ENCODE measurements at places on chromosomes 6 and 20.
A peak's percentile ranks its signal among the peaks of the same experiment; 100 is the strongest.

DNA sequence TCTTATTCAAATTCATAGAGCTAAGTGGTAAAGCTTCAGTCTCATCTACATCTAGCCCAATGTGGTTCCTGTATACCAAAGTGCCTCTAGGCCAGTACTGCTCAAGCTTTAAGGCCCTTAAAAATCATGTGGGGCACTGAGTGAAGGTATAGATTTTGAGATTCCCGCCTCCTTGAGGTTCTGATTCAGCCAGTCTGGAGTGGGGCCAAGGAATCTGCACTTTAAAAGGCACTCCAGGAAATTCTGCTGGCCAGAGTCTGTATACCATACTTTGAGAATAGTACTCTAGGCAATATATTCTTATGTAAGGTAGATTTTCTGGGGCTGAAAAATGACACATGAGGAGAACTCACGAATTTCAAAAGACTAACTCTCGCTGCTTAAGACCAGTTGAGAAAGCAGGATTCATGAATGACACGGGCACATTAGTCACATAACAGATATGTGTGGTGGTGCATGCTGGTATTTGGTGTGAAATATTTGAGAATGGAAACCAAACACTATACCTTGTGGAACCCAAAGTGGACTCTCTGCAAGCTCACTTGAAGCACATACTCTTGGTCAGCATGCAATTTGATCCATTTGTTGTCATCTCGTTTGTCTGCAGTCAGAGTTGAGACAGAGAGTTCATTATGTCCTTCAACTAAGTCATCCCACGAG lies 47.6 kb upstream of the SIM1 start:
- DNase-seq, result no peak

DNA sequence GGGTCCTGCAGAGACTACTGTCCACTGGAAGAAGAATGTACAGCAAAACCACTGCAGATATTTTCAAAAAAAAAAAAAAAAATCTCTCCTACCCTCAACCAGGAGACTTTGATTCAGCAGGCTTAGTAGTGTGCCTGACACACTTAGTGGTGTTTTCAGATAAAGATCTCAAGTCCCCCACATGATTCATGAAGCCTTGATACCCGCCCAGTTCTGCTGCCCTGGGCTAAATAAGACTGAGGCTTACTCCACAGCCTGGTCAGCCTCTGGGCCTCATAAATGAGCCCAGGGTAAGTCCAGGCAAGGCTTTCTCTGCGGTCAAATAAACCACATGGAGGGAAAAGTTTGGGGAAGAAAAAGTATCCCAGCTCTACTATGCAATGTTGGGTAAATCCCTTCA lies 222.1 kb upstream of the ARID1B start:
- DNase-seq, result no peak

DNA sequence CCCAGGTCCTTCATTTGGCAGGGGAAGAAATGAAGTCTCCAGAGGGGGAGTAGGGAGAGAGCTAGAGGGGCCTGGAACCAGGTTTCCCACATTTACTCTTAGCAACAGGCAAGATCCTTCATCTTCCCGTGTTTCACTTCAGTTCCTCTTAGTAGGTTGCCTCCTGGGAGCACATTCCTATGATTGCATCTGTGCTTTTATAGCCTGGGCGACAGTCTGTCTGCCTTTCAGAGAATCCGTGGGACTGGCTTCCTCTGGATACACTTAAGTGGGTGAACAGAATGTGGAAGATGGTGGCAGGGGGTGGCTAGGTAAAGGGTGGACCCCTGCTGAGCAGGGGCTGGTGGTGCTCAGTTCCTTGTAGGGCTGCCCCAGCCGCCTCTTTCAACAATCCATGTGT lies 33.4 kb downstream of the STK35 start:
- DNase-seq, result no peak

- DNase-seq, result no peak
Measured at GRCh38 chr6:81853975-81854374, 101.5 kb upstream of the TENT5A start.

GRCh38 chr6:16118825-16119224 lies 10.1 kb upstream of the MYLIP start:
- DNase-seq, result no peak

DNA sequence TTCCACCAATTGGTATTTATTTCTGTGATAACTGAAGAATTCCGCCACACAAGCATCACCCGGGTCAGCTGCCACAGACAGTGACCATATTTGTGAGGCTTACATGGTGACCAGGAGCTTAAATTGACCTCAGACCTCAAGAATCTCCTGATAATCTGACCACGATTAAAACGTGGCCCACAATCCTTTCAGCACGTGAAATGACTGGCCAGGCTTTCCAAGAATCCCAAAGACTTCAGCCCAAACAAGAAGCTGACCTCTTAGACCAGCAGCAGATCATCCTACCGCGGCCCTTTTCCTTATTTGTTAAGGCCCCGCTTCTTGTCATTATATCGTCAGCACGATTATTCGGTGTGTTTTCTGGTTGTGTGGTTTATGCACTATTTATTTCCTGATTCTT lies 45.6 kb upstream of the CD93 start:
- no peak for DNase-seq

- no peak for DNase-seq
Measured at GRCh38 chr6:98821756-98822405, 12.5 kb upstream of the POU3F2 start.

DNA sequence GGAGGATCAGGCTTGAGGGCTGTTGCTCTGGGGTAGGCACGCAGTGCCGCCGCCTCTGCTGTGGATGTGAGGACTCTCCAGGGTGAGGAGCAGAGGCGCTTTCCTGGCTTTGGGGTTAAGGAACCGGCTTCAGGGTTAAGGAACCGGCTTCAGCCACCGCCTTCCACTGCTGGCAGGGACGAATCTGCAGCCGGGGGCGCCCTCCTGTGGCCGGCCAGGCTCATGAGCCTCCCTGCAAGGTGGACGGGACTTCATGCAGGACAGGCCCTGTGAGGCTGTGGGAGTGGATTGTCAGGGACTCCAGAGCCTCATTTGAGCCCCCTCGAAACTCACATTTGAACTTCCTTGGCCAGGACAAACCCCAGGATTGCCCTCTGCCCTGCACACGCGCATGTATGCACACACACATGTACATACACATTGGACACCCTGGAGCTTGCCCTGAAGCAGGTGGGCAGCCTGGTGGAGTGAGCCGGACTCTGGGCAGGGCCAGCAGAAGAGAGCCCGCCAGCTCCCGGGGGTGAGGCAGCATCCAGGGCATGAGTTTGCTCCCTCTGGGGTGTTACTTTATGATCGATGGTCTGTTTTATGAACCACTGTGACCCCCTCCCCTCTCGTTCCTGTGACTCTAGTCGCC lies 146.9 kb downstream of the PHACTR3 start:
- DNase-seq, result peak; percentile 36

DNA sequence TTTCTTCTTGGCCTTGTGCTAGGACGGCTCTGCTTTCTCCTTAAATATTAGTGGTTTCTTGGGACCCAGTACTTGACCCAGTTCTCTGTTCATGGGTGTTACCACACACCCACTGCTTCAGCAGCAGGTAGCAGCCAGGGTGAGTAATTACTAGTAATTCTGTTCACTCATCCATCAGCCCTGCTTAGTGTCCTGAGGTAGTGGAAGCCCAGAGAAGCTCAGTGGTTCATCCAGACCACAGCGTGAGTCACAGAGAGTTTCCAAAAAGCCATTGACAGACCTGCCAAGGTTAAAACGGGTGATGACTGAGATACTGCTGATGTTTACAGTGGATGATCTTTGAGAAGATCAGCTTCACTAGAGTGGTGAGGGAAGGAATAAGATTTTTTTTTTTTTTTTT lies 51.7 kb upstream of the HINT3 start:
- DNase-seq, result no peak

DNA sequence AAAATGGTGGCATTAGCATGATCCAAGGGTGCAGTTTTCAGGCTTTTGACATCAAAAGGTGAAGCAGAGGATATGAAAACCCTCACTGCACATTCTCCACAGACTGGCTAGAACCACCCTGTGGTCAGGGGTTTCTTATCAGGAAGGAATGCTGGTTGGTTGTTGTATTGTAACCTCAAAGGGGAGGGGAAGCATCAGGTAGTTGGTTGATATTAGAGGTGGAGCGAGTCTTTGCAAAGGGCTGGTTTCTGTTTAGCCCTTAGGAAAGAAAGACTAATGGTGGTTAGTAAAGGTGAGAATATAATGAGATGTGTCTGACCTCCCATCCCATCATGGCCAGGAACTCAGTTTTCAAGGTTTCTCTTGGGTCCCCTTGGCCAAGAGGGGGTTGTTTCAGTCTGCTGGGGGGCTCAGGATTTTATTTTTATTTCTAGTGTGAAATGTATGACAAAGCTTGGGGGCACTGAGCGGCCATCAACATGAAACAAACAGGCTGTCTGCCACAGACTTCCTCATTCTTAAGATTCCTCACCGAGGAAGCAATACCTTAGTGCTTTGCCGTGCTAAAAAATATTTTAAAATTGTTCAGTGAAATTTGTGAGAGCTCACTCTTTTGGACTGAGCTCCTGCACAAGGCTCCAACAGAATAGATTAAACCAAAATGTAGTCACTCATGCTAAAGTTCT lies 47.5 kb upstream of the PROKR2 start:
- DNase-seq, result no peak
